ENCODE measurements at places on chromosomes 13 and 19. TPM values are rescaled to one million over a fixed set of nuclear protein-coding genes. Genes with fewer than 3 reads are reported as not detected.

Gene C13orf42
- total RNA-seq: not detected

DNA sequence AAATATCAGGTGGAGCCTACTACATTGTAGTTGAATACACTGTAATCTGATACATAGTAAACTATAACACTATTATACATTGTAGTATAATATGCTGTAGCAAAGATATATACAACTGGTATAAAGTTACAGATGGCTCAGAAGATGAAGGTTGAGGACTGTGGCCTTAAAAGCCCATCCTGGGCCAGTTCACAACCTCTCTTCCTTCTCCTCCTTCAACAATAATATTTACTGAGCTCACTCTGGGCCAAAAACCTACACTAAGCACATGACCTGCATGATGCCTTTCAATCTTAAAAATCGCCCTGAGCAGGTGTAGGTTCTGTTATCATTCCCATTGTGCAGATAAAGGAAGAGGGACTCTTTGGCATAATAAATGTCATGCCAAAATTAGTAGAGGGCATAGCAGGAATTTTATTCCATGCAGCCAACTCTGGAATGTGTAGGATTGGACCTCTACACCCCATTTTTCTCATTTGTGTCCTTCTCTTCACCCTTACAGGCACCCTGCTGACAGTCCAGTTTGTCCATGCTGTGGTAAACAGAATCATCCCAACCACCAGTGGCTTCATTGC is 14.6 kb upstream of the SIN3B start:
- no peak for DNase-seq

DNA sequence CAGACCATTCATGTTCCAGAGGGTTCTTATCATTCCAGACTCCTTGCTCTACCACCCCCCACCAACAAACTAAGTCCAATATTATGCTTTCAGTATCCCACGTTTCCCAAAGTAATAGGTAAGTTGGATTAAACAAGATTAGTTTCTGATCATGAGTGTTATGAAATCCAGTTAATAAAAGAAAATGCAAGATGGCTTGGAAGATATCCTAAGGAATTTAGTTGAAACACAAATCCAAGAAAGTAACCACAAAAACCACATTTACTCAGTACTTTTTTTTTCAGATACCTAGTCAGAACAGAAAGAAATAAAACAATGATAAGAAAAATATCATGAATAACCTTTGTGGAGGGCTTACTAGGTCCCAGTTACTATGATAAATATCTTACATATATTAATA is 119.4 kb upstream of the MIR17HG start:
- no peak for DNase-seq

- DNase-seq: peak; percentile 63
Observed at GRCh38 chr13:93227280-93227877, 772 bp downstream of the GPC6 start.

DNA sequence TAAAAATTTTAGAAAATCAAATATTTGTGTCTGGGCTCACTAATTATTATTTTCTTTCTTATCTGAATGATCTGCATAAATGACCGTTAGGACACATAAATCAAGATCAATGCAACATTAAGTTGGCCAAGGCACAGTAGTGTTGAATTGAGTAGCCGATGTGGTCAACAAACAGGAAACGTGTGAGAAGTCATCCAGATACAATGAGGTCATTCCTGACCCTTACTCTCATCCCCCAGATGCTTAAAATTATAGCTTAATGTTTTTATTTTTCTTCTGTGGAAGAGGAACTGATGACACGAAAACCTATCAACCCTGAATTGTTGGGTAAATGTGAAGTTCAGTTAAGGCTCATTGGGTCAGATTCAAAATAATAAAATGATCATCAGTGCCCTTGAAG is 222.9 kb downstream of the RFC3 start:
- no peak for DNase-seq
